Activated T-cell treated with anti-CD3 and anti-CD28 coated beads for 4 hours (primary cell): ENCODE measurements at places on chromosomes 5 and 9.

- no peak for DNase-seq
Measured at GRCh38 chr5:3600106-3601060, 4.8 kb downstream of the IRX1 start.

DNA sequence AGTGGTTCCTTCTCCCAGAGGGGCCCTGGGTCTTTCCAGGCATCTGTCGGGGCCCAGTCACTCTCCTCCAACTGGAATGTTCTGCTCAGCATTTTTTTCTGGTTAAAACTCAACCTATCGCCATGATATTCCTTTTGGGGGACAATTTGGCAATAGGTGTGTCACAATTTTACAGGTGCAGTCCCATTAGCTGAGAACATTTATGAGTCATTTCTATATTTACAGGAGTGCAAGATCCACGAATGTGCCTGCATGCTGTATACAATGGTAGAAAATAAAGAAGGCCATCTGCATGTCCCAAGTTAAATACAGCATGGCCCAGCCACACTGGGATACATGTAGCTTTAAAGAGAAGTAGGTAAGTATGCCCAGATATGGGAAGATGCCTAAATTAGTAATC, 28.8 kb upstream of the SEMA4D start:
- DNase-seq = no peak

DNA sequence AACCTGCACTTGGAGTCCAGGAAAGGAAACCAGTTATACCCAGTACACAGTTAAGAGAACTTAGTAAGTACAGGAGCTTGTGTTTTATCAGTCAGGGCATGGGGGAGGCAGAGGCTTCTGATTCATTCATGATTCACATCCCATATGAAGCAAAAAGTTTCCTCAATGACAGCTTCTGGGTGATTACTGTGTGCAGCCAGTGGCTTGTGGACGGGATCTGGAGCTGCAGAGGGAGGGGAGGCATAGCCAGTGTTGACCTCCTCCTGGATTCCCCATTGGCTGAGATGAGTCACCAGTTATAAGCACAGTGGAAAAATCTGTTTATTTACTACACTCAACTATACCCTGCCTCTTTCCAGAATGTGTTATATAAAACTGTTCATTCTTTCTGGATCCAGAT, 17.7 kb downstream of the IL31RA start:
- no peak for DNase-seq

GRCh38 chr5:125394661-125395280, 648.3 kb upstream of the ZNF608 start:
- DNase-seq = no peak
